ENCODE measurements at places on chromosomes 6 and 20.
A peak's percentile ranks its signal among the peaks of the same experiment; 100 is the strongest.

GRCh38 chr6:45423111-45423823 is 45.5 kb upstream of the SUPT3H start:
- DNase-seq, result peak; percentile 31

DNA sequence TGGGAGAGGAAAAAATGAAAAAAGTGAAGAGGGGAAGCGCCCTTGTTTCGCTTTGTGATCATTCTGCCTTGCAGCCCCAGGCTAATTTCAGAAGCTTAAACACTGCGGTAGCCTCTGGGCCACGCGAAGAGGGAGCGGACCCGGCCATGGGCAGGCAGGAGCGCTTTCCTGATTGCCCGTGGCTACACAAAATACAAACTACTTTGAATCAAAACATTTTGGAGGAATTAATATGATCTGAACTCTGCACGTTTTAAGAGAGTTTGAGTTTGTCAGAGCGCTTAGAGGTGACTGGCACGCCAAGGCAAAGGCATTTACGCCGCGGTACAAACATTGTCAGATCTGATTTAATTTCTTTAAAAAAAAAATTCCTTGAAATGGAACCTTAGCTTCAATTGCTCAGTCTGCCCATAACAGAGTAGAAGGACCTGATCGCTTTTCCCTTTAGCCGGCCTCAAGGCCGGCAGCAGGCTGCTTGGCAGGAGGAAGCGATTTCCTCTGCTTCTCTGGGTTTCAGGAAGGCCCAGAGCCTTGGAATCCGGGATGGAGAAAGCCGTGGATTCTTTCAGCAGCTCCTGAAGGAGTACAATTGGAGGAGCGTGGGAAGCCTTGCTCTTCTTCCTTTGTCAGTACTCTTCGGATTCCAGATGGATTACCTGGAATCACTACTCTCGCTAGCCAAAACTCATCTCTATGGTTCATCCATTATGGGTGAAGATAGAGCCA is 9.7 kb downstream of the TFAP2D start:
- no peak for DNase-seq

GRCh38 chr6:65501045-65501444 is 206.0 kb downstream of the EYS start:
- DNase-seq, result no peak

GRCh38 chr20:36543184-36544133 is 2.1 kb downstream of the MYL9 start:
- DNase-seq, result no peak

GRCh38 chr6:100482698-100483097 is 18.0 kb upstream of the SIM1 start:
- DNase-seq, result no peak

DNA sequence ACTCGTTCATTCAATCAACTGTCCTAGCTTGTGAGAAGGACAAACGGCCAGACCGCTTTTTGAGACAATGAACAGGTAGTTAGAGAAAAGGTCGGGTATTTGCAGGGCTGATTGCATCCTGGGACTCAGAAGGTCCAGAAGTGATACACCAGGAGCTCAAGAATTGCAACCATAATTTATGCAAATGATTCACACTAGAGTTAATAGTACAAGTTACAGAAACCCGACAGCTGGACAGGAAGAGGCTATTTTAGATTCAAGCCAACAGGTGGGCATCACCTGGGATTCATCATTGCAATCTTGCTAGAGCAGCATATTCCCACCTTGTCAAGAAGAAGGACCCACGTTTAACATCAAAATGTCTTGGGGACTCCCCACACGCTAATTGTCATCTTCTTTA is 83.5 kb downstream of the TNFAIP3 start:
- DNase-seq, result no peak

DNA sequence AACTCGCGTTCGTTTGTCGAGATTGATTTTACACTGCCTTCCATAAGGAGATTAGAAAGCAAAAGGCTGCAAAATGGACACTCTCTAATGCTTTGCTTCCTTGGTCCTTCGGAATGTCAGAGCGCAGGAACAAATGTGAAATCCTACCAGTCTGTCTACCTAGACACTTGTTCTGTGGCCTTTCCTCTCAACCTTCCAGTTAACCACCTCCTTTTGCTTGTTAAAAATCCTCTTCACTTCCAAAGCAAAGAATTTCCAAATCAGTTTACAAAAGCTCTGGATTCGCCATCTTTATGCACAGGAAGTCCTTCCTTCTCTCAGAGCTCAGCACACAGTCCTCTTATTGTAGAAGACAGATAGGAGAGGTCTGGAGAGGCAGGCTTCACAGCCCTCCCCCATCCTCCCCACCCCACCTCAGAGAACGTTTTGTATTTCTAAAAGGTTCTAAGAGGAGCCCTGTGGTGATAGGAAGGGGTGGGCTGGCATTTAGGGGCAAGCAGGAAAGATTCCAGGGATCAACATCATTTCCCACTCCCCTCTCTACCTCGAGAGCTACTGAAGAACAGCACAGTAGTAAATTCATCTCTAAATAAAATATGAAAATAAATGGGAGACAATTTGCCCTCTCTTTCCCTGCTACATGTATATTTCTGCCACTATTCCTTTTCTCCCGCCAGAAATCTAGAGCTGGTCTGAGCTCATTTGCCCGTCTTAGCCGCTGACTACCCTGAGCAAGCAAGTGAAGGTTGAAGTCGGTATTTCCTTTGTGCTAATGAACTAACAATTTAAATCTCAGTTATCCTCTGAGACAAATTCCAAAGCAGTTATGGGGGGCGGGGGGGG is 18.9 kb downstream of the TFAP2A start:
- DNase-seq, result no peak

GRCh38 chr20:48612335-48612734 is 215.5 kb downstream of the PREX1 start:
- no peak for DNase-seq

- no peak for DNase-seq
These were observed 190.9 kb downstream of the CENPW start for GRCh38 chr6:126530775-126531174.

- DNase-seq, result no peak
These were observed 2.4 kb downstream of the PNPLA1 start for GRCh38 chr6:36272234-36272633.

DNA sequence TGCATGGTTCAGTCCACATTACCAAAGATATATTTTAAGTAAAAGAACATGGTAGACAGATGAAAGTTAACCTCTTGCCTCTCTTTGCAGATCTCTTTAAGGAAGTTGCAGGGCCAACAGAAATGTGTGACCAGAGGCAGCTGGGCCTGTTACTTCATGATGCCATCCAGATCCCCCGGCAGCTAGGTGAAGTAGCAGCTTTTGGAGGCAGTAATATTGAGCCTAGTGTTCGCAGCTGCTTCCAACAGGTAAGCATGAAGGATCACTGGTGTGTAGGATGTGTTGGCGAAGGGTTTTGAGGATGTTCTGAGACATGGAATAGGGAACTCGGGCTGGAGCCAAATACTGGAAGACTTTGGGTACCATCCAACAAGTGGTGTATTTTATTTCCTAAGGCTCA is 508.6 kb downstream of the UTRN start:
- no peak for DNase-seq

DNA sequence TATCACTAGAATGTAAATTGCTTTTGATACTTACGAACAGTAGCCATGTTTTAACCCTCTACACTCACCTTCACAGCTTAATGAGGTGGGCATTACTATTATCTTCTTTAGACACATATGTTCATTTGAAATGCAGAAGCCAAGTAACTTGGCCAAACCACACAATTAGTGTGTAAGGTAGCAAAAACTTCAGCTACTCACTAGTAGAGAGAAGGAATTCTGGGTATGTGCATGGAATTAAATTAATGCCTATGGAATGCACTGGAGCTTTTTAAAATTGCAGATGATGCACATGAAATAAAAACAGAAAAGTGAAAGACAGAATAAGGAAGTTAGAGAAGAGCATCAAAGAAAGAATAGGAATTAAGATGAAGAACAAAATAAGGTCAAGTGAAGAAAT is 494.0 kb downstream of the ADGRB3 start:
- DNase-seq, result no peak

- DNase-seq, result peak; percentile 40
These were observed 16.2 kb downstream of the HLA-DPB1 start for GRCh38 chr6:33091957-33092356.

All from stimulated activated CD8-positive, alpha-beta memory T cell treated with anti-CD3 and anti-CD28 coated beads, Interleukin-2, amount 100 ng/mL, for 48 hours (primary cell).